ENCODE measurements at places on chromosomes 4 and X. TPM values are rescaled to one million over a fixed set of nuclear protein-coding genes. Genes with fewer than 3 reads are reported as not detected.

The MID1 gene
- total RNA-seq = not detected

The CYLC1 gene
- total RNA-seq = not detected

The SSX4B gene
- total RNA-seq = not detected

The CLTRN gene
- total RNA-seq = 0.33 TPM

The UFSP2 gene
- 25.7 TPM for total RNA-seq

The SPP1 gene
- 0.45 TPM for total RNA-seq

The COX18 gene
- total RNA-seq = 21.2 TPM

The OR13H1 gene
- not detected for total RNA-seq

The DNAAF6 gene
- not detected for total RNA-seq

The COX7B2 gene
- not detected for total RNA-seq

The RAB9B gene
- total RNA-seq = 0.17 TPM

The CXCL1 gene
- total RNA-seq = not detected

The DMD gene
- total RNA-seq = 3.2 TPM

The NPY2R gene
- total RNA-seq = not detected

The ZRSR2 gene
- 20.0 TPM for total RNA-seq

The ACE2 gene
- not detected for total RNA-seq

The OPN1MW2 gene
- not detected for total RNA-seq

The SLC38A5 gene
- 195 TPM for total RNA-seq

The GAGE1 gene
- not detected for total RNA-seq

The POLN gene
- 2.3 TPM for total RNA-seq

The SOD3 gene
- not detected for total RNA-seq

The PABPC4L gene
- not detected for total RNA-seq

The PDE6B gene
- total RNA-seq = 14.5 TPM

The HEPH gene
- not detected for total RNA-seq

The PLS3 gene
- 5.1 TPM for total RNA-seq

The ZCCHC18 gene
- total RNA-seq = 0.69 TPM

The TAF7L gene
- 0.19 TPM for total RNA-seq

The SAGE1 gene
- not detected for total RNA-seq

The TMEM156 gene
- total RNA-seq = 25.9 TPM

The FRMPD4 gene
- not detected for total RNA-seq

The GK gene
- total RNA-seq = 67.5 TPM

The IL15 gene
- 0.92 TPM for total RNA-seq

The NDNF gene
- total RNA-seq = not detected

The FGF2 gene
- total RNA-seq = 13.8 TPM

The FAM120C gene
- 10.8 TPM for total RNA-seq

The SFRP2 gene
- not detected for total RNA-seq

The GPR119 gene
- not detected for total RNA-seq

The SLC2A9 gene
- total RNA-seq = 1.6 TPM

The GYPB gene
- not detected for total RNA-seq

The SPANXC gene
- total RNA-seq = not detected

The CLNK gene
- total RNA-seq = 0.79 TPM

The CFAP47 gene
- total RNA-seq = not detected

The GAGE12H gene
- not detected for total RNA-seq

The USP17L5 gene
- total RNA-seq = not detected

The ZFYVE28 gene
- 4.4 TPM for total RNA-seq

The GAGE12D gene
- not detected for total RNA-seq

The TBX22 gene
- not detected for total RNA-seq

The CRLF2 gene
- 0.95 TPM for total RNA-seq
